ENCODE measurements at places on chromosomes 2 and 18. TPM values are rescaled to one million over a fixed set of nuclear protein-coding genes. Genes with fewer than 3 reads are reported as not detected.

DNA sequence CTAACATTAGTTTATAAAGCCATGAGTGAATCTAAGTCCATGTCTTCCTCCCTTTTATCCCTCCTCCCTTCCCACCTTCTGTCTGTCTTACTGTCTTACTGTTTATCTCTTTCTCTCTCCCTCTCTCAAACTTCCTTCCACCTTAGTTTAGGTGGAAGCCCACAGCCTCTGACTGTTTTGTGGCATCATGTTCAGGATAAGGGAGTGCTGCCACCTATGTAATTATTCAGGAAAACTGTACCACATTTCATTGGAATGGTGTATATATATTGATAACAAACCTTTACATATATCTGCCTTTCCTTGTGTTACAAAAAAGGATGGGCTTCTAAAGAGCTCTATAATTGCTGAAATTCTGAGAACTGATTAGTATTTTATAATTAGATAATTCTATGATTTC, 48.7 kb downstream of the NETO1 start:
- H3K4me3 ChIP-seq = no peak overlapping the region
- no peaks in the 10 kb centered on the region for H3K4me1 ChIP-seq
- H3K27ac ChIP-seq = no peak overlapping the region
- DNase-seq = no peak
- H3K36me3 ChIP-seq = no peaks in the 10 kb centered on the region
- H3K27me3 ChIP-seq = no peaks in the 10 kb centered on the region

Gene ANKRD62
- total RNA-seq = not detected

DNA sequence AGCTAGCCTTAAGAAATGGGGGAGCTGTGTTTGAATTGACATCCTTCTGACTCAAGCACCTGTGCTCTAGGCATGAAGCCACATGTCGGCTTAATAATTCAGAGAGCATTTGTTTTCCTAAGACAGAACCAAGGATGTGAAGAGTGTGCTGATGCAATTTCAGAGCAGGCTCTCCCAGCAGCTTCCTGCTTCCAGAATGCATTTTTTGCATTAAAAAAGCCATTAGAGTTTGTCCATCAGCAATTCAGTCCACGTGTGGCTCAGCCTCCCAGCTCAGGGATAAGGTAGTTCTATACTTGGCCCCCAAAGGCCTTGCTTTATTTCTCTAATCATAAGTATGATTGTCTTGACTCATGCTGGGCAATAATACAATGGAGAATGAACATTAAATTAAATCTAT, 37.7 kb downstream of the DOCK10 start:
- H3K27ac ChIP-seq = no peak overlapping the region
- peaks cover 22% of the 10 kb centered on the region for H3K4me1 ChIP-seq
- H3K27me3 ChIP-seq = no peaks in the 10 kb centered on the region
- H3K4me3 ChIP-seq = no peak overlapping the region
- H3K36me3 ChIP-seq = no peaks in the 10 kb centered on the region
- no peak for DNase-seq

GRCh38 chr18:784470-785172, 27.4 kb downstream of the YES1 start:
- H3K27me3 ChIP-seq = no peaks in the 10 kb centered on the region
- no peaks in the 10 kb centered on the region for H3K36me3 ChIP-seq
- H3K4me1 ChIP-seq = peaks cover 14% of the 10 kb centered on the region

DNA sequence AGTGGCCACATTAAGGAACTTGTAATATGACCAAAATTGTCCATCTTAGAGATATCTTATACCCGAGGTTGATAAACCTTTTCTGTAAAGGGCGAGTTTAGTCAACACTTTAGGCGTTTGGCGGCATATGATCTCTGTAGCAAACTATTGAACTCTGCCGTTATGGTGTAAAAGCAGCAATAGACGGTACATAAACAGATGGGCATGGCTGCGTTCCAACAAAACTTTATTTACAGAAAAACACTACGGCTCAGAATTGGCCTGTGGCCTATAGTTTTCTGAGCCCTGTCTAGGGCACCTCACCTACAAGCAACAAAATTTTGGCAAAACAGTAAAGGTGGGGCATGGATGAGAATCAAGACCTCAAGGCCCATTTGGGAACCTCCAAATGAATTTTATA, 121.9 kb upstream of the HAAO start:
- no peak overlapping the region for H3K4me3 ChIP-seq
- no peaks in the 10 kb centered on the region for H3K36me3 ChIP-seq
- no peak for DNase-seq
- H3K4me1 ChIP-seq = no peaks in the 10 kb centered on the region
- H3K27me3 ChIP-seq = no peaks in the 10 kb centered on the region
- H3K27ac ChIP-seq = no peak overlapping the region

Gene AQP12B
- total RNA-seq = not detected

GRCh38 chr2:237180187-237180586, 94.5 kb downstream of the COPS8 start:
- peaks cover 3% of the 10 kb centered on the region for H3K27me3 ChIP-seq
- no peaks in the 10 kb centered on the region for H3K4me1 ChIP-seq
- H3K36me3 ChIP-seq = no peaks in the 10 kb centered on the region
- H3K27ac ChIP-seq = no peak overlapping the region
- DNase-seq = no peak

DNA sequence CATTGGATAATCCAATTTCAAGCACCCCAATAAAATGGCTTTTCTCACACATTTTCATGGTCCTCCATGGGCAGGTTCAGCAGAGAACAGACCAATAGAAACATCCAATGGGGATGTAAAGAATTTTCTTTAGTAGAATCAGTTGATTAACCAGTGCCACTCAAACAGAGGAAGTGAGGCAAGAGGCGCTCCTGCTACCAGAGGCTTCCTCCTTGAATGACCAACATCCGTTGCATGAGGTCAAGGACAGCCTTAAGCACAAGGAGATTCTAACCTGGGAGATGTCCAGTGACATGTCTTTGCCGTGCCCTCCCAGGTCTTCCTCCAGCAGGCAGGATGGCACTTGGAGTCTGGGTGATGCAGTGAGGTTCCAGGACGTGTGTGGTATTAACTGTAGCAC, 146.6 kb downstream of the PIEZO2 start:
- no peaks in the 10 kb centered on the region for H3K4me1 ChIP-seq
- DNase-seq = no peak

DNA sequence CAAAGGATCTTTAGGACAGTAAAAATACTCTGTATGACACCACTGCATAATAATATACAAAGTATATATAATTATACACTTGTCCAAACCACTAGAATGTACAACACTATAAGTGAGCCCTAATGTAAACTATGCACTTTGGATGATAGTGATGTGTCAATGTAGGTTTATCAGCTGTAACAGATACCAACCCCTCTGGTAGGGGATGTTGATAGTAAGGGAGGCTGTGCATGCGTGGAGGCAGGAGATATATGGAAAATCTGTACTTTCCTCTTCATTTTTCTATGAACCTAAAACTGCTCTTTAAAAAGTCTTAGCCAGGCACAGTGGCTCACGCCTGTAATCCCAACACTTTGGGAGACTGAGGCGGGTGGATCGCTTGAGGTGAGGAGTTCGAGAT, 37.5 kb upstream of the SP3 start:
- no peaks in the 10 kb centered on the region for H3K27me3 ChIP-seq
- no peaks in the 10 kb centered on the region for H3K36me3 ChIP-seq
- DNase-seq = no peak
- no peak overlapping the region for H3K27ac ChIP-seq
- peaks cover 5% of the 10 kb centered on the region for H3K4me1 ChIP-seq

DNA sequence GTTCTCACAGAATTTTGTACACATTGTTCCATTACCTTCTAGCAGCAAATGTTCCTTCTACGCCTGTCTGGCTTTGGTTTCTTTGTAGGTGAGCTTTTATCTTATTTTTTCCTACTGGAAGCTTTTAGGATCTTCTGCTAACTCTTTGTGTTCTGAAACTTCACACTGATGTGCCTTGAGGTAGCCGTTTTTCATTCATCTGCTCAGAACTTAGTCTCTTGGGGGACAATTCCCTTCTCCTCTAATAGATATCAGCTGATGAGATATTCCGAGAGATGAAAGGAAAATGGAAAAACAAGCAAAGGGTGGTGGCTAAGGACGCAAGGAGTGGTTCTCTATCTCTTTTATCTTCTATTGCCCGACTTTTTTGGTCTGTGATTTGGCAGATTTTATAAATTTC, 27.8 kb upstream of the LPIN1 start:
- H3K36me3 ChIP-seq = no peaks in the 10 kb centered on the region
- no peaks in the 10 kb centered on the region for H3K4me1 ChIP-seq
- H3K27me3 ChIP-seq = no peaks in the 10 kb centered on the region
- no peak overlapping the region for H3K27ac ChIP-seq
- DNase-seq = no peak

Gene KIAA2012
- not detected for total RNA-seq

Measured in natural killer cell (primary cell).